ENCODE measurements at places on chromosomes 3 and 15.

- DNase-seq, result no peak
These were observed 192.6 kb downstream of the TCF12 start for GRCh38 chr15:57111002-57111401.

GRCh38 chr3:166274351-166275023 is 437.3 kb upstream of the BCHE start:
- DNase-seq, result no peak

DNA sequence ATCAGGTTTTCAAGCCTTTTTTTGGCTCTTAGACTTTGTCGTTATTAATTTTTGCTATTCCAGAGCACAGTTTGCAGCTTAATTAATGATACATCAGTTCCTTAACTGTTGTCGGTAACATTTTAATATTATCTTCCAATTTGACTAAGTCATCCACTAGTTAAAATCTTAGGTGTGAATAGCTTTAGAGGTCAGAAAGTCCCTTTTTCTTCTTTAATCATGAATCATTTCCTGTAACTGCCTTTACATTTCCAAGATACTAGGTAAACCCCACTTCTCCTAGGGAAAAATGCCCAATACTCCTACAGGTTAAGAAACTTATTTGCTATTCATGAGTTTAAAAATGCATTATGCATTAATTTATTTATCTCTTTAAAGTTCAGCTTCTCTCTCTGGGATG is 260.9 kb upstream of the CFAP20DC start:
- DNase-seq, result no peak

DNA sequence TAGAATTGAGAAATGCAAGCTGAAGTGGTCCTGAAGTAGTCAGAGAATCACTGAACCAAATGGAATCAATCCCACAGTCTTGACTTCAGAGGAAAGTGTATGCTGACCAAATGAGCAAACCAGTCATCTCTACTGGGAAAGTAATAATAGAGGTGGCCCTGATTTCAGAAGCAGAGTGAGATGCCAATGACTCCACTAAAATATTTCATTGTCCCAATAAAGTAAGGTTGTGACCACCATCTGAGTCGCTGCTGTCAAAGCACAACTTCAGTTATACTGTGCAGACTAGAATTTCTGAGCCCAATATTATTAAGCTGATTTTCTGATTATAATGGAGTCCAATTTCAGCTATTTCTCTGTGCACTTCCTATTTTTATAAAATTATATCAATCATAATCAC is 334.4 kb upstream of the THBS1 start:
- no peak for DNase-seq

- DNase-seq, result no peak
These were observed 5.7 kb upstream of the FBLN2 start for GRCh38 chr3:13543253-13543652.

- no peak for DNase-seq
These were observed 30.5 kb upstream of the NR1I2 start for GRCh38 chr3:119751423-119751822.

DNA sequence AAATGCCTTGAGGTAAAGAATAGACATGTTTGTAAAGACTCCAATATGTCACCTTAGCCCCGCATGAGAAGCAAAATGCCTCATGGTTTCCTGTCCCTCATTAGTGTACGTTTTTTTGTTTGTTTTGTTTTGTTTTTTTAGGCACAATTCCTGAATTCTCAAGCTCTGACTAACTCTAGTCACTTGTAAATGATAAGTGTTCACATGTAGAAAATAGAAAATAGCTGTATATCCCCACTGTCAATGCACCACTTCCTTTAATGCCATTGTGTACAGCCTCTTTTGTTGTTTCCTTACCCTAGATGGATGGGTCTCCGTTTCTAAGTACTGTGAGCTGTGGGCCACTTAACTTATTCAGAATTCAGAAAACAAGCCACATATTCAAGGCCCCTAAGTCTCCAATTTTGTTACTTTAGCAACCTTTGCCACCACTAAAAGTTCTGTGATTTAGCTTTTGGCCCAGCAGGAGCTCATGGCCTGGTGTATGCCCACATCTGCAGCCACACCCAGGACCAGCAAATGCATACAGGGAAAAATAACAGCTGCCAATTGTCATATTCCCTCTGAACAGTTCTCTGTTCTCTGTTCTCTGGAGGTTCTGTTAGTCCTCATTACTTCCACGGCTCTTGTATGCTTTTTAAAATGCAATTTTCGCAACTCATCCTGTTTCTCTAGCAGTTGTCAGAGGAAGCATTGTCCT is 655.5 kb downstream of the GBE1 start:
- no peak for DNase-seq

DNA sequence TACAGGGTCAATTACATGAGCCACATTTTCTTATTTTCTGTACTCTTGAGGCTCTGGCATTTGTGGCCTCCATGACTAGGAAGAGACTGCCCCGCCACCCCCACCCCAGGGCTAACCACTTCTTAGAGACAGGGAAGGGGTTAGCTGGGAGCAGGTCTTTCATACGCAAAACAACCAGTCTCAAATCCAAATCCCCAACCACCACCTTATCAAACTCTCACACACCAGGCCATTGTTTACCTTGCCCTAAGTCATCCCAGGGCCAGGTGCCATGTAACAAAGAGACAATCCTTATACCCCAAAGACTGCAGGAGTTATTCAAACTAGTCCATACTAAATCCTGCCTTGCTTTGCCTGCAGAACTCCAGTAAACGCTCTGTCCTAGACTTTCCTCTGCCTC is 77.8 kb downstream of the B3GNT5 start:
- DNase-seq, result no peak

GRCh38 chr15:93341164-93341563 is 252.2 kb upstream of the RGMA start:
- DNase-seq, result no peak

- DNase-seq, result no peak
These were observed 181.8 kb upstream of the TBL1XR1 start for GRCh38 chr3:177379045-177379444.

- no peak for DNase-seq
These were observed 50.4 kb upstream of the MED12L start for GRCh38 chr3:151035072-151035471.

GRCh38 chr15:52331490-52332240 is 36.1 kb upstream of the MYO5C start:
- DNase-seq, result peak; percentile 28

GRCh38 chr3:51434746-51435327 is 43.8 kb downstream of the RBM15B start:
- no peak for DNase-seq

DNA sequence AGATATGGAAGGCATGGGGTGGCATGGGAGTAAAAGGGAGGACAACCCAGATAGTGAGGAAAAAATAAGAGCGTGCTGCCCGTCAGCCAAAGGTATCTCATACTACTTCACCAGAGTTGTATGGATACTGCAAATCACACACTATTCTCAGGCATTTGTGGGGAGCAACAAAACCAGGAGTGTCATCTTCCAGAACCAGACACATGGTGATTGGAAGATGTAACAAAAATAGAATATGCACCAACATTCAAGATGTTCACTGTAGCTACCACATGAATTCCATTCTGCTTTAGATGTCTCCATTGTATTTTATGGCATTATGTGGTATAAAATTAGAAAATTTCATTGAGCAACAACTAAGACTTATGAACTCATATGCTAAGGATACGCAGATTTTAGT is 34.9 kb downstream of the CD47 start:
- DNase-seq, result no peak

DNA sequence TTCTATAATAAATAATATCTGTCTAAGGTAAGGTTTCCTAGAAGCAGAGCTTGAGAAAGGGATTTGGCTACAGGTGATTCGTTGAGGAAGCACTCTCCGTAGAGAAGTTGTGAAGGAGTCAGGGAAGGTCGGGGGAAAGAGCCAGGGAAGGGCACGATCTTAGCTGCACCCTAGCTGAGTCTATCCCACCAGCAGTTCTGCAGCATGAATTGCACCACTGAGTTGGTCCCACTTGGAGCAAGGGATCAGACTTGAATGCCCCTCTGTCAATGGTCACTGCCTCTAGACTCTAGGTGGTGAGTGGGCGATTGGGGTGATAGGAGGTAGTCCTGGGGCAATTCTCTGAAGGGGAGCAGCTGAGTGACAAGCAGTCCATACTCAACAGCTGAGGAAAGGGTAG is 13.5 kb downstream of the TMC3 start:
- no peak for DNase-seq

DNA sequence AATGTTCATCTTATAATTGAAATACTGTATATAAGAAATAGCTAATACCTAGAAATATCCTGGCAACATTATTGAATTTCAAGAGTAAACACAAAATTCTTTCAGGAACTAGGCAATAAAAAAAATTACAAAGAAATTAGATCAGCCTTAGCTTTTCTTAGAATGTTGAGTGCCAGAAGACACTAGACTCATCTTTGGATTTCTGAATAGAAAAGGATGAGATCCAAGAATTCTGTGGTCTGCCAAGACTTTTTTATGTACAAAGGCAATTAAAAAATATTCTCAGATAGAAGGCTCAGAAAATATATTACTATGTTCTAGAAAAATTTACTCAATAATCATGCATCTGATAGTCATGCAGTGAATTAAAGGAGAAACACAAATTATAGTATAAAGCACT is 294.5 kb upstream of the CDIN1 start:
- no peak for DNase-seq

DNA sequence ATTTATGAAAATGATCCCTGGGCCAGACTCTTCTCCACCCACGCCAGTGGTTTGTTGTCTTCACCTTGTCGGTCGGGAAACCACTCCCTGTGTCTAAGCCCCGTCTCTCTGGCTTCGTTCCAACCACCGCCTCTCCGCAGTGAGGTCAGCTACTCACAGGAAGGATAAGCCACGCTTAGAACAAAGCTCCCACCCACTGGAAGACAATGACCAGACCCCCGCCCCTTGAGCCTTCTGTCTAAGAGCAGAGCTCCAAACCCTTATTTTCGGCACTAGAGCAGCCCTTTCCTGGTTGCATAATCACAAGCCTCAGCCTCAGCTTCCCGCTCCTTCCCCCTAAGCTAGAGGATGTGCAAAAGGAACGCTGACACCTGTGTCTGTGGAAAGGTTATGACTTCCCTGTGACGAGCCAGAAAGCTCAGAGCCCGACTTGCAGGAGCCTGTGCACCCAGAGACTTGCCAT is 114.9 kb upstream of the MEF2A start:
- no peak for DNase-seq

GRCh38 chr3:46942481-46943236 is 33.9 kb downstream of the CCDC12 start:
- DNase-seq, result no peak

- DNase-seq, result peak; percentile 72
These were observed 44.2 kb downstream of the RBPMS2 start for GRCh38 chr15:64731012-64731804.

DNA sequence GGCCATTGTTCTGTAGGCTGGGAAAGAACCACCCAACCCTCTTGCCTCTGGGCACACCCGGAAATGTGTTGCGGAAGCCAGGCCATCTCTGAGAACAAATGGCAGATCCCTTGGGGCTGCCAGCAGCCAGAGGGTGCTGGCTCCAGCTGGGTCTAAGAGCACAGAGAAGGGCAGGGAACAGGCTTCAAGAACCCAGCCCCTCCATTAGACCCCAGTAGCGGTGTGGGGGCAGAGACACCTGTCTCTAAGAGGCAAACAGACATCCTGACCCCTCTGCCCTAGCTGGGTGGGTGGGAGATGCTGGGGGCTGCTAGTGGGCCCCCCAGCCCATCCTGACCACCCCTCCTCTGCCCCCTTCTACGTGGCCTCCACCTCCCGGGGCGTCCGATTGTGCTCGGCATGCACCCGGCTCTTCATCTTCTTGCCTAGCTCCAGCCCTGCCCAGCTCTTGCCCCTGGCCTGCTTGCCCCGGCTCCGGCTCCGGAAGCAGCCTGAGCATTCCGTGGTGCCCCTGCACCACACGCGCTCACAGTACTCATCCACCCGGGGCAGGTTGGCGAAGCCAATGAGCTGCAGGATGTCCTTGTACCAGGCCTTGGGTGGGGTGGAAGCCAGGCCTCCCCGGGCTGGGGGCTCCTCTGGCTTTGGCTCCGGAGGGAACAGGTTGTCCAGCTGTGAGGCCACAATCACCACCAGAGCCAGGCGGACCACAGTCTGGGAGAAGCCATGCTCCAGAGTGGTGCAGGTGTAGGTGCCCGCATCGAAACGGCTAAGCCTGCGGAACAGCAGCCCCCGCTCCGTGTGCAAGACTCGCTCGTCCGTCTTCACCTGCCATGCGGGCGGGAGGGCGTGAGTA is 9.4 kb downstream of the SEMA3G start:
- DNase-seq, result no peak
